Glomerular endothelial cell (primary cell): ENCODE measurements at places on chromosomes 6 and 20.

DNA sequence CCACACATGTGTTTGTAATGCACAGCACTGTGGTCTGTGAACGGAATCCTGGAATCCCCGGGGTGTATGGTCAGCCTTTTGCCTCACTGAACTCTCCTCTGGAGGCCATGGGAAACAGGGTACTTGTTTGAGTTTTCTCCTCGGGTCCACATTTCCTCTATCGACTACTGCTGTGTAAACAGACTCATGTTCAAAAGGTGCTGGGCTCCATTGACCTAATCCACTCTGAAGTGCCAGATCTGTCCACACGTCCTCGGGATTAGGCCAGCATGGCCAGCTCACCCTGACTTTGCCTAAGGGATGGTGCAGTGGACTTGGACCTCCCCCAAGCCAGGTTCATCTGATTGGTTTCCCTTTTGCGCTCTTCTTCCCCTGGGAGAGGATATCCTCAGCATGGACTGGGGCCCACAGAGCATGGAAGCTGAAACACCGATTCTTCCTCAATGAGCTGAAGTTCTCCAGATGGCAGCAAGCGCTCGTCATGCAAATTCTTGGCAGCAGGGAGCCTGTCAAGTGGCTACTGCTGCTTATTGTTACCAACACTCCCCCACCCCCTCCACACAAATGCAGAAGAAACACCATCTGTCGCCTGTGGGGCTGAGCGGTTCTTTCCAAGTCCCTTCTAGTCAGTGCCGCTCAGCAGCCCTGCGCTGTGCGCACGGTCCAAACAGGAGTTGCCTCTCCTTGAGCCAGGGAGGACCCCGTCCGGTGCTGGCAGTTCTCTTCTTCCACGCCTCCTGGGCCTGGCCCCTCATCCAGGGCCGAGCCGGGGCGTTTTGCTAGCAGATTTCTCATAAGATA, 292.6 kb upstream of the MARCKS start:
- no peak for DNase-seq

DNA sequence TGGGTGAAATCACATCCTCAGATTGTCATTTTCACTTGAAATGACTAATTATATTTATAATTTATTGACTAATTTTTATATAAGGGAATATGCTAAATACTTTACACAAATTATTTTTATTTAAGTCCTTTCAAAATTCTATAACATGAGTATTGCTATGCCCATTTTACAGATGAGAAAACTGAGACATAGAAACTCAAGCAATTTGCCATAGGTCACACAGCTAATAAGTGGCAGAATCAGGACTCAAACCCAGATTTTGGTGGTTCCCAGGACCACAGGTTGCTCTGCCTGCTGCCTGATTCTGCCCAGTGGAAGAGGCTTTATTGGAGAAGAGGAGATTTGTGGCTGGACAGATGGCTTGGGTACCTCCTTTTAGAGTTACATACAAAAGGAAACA, 4.9 kb downstream of the ALDH8A1 start:
- no peak for DNase-seq

DNA sequence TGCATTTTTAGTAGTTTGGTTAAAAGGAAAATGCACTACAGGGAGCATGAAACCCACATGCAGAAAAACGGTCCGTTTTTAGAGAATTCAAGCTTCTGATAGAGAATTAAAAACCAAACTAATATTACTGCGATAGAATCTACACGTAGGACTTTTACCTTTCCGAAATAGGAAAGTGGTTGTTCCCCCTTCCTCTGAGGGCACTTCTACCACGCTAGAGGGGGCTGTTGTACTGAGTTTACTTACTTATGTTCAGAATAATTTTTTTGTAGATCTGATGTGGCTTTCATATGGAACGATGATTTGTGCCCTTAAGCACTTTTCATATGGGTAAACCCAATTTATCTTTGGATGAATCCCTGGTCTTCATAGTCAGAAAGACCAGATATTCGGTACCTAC, 264.3 kb upstream of the PLN start:
- peak; percentile 47 for DNase-seq

DNA sequence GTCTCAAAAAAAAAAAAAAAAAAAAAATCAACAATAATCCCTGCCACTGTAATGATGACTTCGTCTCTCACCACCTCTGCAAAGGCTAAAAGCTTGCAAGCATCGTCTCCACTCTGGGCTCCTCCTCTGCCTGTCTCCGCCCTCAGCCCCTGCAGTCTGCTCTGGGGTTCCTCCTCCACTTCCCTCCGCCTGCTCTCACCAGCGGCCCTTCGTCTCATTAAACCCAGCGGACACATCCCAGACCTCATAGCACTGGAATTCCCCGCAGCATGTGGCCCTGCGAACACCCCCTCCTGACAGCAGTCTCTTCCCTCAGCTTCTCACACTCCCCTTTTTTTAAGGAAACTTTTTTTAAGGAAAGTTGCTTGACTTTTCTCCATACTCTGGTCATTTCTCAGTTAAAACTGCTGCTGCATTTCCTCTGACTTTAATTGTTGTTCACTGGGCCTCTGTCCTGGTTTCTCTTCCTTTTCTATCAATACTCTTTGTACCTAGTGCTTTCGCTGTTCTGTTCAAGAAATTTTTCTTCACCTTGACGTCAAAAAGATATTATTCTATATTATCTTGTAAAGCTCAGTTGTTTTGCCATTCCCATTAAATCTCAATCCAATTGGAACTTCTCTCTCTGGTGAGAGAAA, 70.9 kb upstream of the PLEKHG1 start:
- DNase-seq: no peak

GRCh38 chr20:40489886-40490285, 199.2 kb downstream of the MAFB start:
- no peak for DNase-seq

GRCh38 chr6:153873541-153873940, 165.5 kb upstream of the OPRM1 start:
- DNase-seq: no peak

DNA sequence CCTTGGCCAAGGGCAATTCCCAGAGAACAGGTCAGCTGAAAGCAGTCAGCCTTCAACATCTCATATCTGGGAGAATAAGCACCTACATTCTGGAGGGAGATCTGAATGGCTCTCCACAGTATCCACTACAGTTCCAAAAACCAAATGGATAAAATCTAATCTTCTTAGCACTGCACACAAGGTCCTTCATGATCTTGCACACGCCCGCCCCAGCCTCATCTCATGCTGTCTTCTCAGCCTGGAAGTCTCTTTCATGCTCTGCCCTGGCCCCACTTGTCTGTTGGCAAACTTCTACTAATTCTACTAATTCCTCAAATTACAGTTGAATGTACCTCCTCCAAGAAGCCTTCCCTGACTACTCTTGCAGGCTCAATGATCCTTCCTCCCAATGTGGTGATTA, 1.8 kb upstream of the TTBK1 start:
- DNase-seq: no peak

- DNase-seq: no peak
Observed at GRCh38 chr20:50101887-50102286, 11.1 kb downstream of the UBE2V1 start.

DNA sequence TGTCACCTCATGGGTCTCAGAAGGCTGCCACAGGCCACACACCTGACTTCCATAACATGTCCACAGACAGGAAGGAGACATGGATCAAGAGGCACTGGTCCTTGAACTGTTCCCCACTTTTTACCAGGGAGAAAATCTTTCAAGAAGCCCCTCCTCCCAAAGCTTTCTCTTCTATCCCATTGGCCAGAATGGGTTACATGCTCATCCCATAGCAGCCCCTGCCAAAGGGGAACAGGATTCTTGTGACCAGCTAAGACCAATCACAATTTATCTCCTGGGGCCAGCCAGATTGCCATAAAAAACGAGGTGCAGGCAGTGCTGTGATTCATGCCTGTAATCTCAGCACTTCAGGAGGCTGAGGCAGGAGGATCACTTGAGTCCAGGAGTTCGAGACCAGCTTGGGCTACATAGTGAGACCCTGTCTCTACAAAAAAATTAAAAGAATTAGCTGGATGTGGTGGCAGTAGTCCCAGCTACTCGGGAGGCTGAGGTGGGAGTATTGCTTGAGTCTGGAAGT, 59.4 kb downstream of the TMEM242 start:
- DNase-seq: no peak

GRCh38 chr6:142183351-142183750, 36.3 kb downstream of the VTA1 start:
- DNase-seq: no peak
